A549 (cell line): ENCODE measurements at places on chromosomes 4 and X. TPM values are rescaled to one million over a fixed set of nuclear protein-coding genes. Genes with fewer than 3 reads are reported as not detected.

DNA sequence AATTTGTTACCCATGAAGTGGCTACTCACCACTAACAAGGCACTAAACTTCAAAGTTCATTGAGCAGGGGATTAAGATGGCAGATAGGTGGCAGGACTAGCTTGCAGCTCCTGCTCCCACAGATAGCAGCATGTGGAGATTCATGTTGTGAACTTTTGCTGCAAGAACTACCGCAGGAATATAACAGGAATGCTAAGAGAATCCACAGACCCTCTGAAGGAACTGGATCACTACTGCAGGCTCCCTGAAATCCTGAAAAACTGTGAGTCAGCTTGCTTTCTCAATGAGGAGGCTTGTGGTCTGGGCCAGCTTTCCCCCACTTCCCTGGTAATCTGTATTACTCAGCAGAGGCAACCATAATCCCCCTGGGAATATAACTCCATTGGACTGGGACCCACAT is 118.5 kb upstream of the VCX2 start:
- DNase-seq = no peak

GRCh38 chr4:142064181-142064580 is 427.8 kb downstream of the IL15 start:
- DNase-seq = no peak

- DNase-seq = no peak
Measured at GRCh38 chr4:85132117-85132516, 165.6 kb upstream of the WDFY3 start.

DNA sequence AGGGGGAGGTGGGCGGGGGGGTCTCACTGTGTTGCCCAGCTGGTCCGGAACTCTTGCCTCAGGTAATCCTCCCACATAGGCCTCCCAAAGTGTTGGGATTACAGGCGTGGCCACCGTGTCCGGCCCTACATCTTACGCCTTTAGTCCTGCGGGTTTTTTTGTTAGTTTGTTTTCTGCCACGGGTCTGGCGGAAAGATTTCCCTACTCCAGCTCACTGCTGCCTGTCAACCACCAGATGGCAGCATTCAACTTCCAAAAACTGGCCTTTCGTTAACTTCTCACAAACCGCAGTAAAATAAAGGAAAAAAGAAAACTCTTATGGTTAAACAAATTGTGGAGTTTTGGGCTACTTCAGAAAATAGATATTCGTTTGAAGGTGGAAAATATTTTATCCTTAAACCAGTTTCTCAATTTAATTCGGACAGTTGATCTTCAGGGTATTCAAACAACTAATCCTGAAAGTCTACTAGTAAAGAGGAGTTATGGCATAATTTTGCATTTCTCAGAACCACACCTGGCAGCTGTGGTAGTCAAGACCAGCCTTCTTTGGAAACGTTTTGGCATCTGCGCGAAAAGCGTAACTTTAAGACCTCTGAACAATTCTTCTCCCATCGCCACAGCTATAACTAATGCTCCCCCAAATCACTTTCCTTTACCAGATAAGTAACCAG is 41.1 kb downstream of the LUZP4 start:
- peak; percentile 75 for DNase-seq

Gene LRCH2
- polyA plus RNA-seq = 0.01 TPM in 1 of 3 replicates, not detected in the others

Gene RAI2
- not detected in 3 replicates for polyA plus RNA-seq

Gene BMPR1B
- polyA plus RNA-seq = 5.6 to 7.3 TPM (median 6.4 TPM) in 3 replicates
